A673 (cell line): ENCODE measurements at places on chromosomes 11 and 22.

DNA sequence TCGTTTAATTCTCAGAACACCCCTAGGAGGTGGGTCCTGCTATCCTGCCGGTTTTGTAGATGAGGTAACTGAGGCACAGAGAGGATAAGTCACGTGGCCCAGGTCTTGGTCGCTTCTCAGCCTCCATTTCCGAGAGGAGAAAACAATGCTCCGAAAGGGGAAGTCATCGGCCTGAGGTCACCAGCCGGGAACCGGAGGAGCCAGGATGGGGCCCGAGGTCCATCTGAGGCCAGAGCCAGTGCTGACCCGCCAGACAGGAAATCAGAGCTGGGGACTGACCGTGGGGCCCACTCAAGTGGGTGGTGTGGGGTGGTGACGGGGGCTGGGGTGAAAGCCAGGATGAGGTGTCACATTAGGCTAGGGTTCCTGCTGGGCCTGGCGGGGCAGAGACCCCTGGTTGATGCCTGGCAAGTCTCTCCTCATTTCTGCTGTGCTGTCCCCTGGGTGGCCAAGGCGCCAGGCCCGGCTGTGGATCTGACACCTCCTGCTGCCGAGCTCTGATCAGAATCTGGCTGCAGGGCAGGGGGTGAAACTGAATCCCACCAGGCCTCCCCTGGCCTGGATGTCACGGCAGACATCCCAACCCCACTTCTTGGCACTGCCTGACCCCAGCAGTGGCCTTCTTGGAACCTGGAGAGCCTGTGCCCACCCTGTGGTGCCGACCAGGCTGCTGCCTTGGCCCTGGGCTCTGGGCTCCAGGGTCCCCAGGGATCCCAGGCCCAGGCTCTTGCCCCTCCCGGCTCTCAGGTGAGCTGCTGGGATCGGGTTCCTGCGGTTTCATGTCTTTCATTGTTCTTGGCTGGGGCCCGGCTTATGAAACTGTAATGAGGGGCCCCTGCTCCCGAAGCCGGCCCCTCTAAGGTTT lies 12.0 kb downstream of the TRIOBP start:
- no peak for DNase-seq

GRCh38 chr11:111320728-111321568 lies 22.6 kb downstream of the POU2AF3 start:
- DNase-seq = peak; percentile 29

- peak; percentile 58 for DNase-seq
Measured at GRCh38 chr11:55714982-55715888, 53.2 kb downstream of the OR4C6 start.

GRCh38 chr11:45805305-45806071 lies 539 bp downstream of the SLC35C1 start:
- peak; percentile 58 for DNase-seq

- DNase-seq = peak; percentile 63
Measured at GRCh38 chr22:43883012-43883661, 8.7 kb downstream of the PNPLA5 start.

- peak; percentile 51 for DNase-seq
Measured at GRCh38 chr11:9719566-9720289, 55.9 kb downstream of the SWAP70 start.

GRCh38 chr11:108927791-108928545 lies 263.1 kb downstream of the DDX10 start:
- peak; percentile 46 for DNase-seq

- DNase-seq = no peak
Measured at GRCh38 chr11:11985954-11986949, 22.2 kb downstream of the DKK3 start.

DNA sequence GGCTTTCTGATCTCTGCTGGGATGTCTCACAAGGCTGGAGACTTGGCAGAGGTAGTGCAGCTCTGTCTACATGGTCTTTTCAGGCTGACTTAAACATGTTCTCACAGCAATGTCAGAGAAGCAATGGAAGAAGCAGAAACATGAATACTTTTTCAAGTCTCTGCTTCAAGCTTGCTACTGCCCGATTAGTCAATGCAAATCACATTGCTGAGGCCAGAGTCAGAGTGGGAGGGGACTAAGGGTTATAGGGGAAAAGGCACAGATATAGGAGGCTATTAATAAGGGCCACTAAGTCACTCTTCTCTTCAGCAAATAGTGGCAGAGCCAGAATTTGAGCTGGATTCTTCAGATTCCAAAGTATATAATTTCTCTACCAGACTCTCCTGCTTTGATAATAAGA lies 390.5 kb downstream of the TMEM135 start:
- DNase-seq = no peak

- DNase-seq = peak; percentile 68
Measured at GRCh38 chr11:45754741-45755140, 50.2 kb upstream of the SLC35C1 start.

DNA sequence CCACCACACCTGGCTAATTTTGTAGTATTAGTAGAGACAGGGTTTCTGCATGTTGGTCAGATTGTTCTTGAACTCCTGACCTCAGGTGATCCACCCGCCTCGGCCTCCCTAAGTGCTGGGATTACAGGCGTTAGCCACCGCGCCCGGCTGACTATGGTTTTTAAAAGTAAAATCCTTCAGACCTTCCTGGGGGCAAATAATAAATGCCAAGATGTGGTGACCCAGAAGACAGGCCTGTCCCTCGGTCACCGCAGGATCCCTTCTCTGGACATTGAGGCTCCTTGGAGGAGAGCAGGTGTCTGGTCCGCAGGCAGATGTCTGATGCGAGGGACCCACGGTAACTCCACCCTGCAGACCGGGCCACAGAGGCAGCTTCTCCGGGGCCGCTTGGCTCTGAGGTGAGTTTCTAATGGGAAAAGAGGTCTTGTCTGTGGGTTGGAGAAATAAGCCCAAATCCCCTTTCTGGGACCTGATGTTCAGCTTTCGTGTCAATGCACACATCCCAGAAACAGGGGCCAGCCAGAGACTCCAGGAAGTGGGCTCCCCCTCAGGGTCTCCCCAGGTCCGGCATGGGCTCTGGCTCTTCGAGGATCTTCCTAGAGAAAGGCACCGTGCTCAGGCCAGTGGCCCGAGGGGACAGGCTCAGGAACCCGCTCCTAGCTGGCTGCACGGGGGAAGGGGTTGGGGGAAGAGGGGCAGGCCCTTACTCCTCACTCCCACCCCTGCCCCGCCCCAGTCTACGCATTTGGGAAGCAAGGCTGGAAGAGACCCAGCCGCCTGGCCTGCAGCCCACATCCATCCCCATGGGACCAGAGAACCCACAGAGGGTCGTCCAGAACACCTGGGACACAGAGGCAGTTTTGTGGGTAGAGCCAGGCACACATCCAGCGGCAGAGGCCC lies 100.6 kb downstream of the WNT7B start:
- DNase-seq = no peak

DNA sequence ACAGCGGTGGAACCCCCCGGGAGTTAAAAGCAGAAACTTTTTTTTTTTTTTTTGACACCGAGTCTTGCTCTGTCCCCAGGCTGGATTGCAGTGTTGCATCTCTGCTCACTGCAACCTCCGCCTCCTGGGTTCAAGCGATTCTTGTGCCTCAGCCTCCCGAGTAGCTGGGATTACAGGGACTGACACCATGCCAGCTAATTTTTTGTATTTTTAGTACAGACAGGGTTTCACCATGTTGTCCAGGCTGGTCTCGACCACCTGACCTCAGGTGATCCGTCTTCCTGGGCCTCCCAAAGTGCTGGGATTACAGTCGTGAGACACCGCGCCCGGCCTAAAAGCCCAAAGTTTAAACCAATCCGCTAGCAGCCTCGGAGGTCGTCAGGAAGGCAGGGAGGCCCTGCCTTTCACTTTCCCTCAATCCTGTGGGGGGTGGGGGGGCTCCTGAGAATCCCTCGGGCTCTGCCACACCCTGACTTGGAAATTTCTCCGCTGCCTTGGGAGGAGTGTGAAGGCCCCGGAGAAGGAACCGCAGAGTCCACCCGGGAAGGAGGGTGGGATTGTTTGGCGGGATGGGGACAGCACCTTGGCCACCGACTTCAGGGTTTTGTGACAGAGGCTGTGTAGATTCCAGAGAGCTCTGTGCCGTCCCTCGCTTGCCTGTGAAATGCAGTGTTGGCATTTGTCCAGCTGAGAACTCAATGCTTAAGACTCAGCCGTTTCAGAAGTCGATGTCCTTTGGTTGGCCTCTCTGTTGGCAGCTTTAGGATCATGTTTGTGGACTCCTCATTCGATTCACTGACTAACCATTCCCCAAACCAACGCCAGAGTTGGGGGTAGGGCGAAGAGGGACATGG lies 1.0 kb downstream of the ARHGAP8 start:
- DNase-seq = no peak

DNA sequence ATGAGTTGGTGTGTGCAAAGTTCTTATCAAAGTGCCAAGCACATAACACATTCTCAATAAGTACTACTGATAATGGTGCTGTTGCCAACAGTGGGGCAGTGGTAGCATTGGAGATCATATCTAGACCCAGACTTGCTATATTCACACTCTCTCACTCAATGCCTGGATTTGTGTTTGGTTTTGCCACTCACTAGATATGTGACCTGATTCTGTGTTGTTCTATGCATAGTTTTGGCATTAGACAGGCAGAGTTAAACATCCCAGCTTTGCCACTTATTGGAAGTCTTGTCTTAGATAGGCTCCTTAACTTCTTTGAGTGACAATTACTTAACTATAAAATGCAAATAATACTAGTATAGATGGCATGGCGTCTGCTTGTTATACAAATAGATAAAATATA lies 642.6 kb upstream of the CCDC179 start:
- no peak for DNase-seq
